ENCODE measurements at places on chromosomes 6 and 20.

DNA sequence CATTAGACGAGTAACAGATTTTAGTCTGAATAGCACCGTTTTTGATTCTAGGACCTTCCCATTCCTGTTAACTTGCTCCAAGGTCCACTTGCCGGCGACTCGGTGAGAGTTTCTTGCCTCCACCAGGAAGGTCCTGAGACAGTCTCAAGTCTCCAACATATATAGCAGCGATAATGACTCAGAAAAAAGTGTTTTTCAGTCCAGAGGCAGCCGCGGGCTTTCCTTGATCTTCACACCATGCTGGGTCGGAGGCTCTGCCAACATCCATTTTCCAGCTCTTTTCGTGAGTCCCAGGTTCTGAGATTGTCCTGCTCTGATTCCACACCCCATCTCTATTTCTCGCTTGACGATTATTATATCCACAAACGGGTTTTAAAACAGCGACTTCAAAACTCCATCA lies 170.5 kb downstream of the GPX5 start:
- no peak for DNase-seq

DNA sequence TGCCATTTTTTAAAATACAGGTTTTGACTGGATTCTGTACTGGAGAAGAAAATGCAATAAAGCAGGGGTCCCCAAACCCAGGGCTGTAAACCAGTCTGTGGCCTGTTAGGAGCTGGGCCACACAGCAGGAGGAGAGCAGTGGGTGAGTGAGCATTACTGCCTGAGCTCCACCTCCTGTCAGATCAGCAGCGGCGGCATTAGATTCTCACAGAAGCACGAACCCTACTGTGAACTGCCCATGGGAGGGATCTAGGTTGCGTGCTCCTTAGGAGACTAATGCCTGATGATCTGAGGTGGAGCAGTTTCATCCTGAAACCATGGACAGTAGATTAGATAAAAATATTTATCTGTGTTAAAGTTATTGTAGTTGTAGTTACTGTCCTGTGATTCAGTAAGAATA lies 21.1 kb upstream of the FBXO9 start:
- peak; percentile 78 for DNase-seq

- DNase-seq = no peak
These were observed 40.9 kb upstream of the CCN6 start for GRCh38 chr6:112013051-112013450.

- DNase-seq = peak; percentile 14
These were observed 176.6 kb upstream of the FERMT1 start for GRCh38 chr20:6299456-6299855.

- no peak for DNase-seq
These were observed 3.9 kb upstream of the SDCBP2 start for GRCh38 chr20:1332749-1333300.

DNA sequence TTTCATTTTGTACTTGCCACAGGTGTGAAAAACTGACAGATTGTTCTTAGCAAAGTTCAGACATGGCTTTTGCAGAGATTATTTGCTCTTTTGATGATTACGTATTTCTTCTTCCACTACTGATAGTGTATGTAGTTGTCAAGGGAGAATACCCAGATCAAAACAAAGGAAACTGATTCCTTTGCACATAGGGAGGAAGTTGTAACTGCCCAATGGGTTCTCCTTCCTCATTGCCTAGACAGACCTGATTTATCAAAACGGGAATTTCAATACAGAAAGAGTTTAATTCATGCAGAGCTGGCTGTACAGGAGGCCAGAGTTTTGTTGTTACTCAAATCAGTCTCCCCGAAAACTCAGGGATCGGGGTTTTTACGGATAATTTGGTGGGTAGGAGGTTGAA lies 214.7 kb downstream of the BCAS1 start:
- no peak for DNase-seq

DNA sequence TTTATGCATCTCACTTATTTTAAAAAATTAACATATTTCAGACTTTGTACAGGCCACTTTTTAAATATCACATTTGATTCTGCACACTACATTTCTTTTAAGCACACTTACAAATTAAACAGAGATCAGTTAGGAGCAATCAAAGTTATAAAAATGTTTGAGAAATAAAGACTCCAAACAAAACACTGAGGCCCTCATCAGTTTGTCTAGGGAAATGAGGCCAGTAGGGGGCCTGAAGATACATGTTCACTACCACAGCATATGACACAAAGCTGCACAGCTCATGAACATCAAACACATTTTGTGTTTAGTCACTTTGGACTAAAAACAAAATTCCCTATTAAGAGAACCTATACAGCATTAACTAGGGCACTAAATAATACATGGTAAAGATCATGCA lies 180.5 kb downstream of the PDE7B start:
- peak; percentile 10 for DNase-seq

DNA sequence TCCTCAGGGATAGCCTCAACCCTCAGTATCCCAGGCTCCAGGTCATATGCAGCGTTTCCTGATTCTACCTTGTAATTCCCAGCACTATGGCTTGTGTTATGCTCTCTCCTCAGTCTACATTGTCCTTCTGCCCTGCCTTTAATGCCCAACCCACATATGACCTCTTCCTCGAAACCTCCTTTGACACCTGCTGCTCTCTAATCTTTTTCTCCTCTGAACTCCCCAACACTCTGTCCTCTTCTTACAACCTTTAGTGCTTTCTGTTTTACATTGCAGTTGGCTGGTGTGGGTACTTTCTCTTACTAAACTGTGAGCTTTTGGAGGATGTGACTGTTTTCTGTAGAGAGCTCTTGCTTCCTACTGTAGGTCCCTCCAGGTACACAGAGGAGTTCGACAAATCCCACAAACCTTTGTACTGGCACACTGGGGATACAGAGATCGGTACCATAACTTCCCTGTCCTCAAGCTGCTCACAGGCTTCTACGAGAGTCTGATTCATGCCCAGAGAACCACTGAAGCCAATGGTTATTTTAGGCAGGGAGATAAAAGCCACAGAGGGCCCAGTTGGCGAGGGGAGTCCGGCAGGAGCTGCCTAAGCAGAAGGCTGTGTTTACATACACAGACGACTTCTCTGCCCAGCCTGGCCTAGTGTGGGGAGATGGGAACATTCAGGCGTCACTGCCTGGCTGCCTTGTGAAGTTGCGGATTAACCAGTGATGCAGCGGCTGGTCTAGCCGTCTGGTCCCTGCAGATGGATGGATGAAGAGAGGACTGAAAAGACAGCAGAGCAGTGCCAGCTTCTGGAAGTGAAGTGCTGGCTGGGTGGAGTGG lies 8.4 kb upstream of the EPB41L1 start:
- DNase-seq = peak; percentile 62

DNA sequence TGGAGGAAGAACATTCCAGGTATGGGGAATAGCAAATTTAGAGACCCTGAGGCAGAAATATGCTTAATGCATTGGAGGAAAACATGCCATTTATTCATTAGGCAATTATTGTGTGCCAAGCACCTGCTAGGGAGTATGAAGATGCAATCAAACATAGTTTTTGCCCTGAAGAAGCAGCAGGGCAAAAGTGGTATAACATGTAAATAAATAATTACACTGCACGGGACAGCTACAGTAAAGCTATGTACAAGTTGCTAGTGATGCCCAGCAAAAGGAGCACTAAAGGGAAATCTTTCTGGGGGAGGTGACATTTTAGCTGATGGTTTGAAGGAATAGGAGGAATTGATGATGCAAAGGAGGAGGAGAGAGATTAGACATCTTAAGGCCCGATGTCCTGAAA lies 624 bp upstream of the TJAP1 start:
- DNase-seq = no peak

GRCh38 chr20:62812181-62812906 lies 4.5 kb upstream of the COL9A3 start:
- no peak for DNase-seq

- DNase-seq = no peak
These were observed 1097.2 kb upstream of the GJE1 start for GRCh38 chr6:141035312-141036200.

GRCh38 chr6:144776031-144776819 lies 491.1 kb downstream of the UTRN start:
- DNase-seq = peak; percentile 53
